ENCODE measurements at places on chromosomes 6 and 20. TPM values are rescaled to one million over a fixed set of nuclear protein-coding genes. Genes with fewer than 3 reads are reported as not detected.

GRCh38 chr6:43938178-43939105, 168.4 kb downstream of the VEGFA start:
- no peak for DNase-seq

- DNase-seq: no peak
Measured at GRCh38 chr6:37085198-37085597, 79.7 kb downstream of the FGD2 start.

THBD gene
- 5.1 TPM for total RNA-seq

PCSK2 gene
- 0.27 TPM for total RNA-seq

- DNase-seq: no peak
Measured at GRCh38 chr6:119267126-119267905, 82.2 kb downstream of the MAN1A1 start.

ADGRG6 gene
- total RNA-seq: 12.1 TPM

GRCh38 chr20:8127553-8128255, 4.4 kb upstream of the PLCB1 start:
- no peak for DNase-seq

GRCh38 chr6:144265390-144265789, 19.7 kb upstream of the UTRN start:
- peak; percentile 50 for DNase-seq

FOXF2 gene
- total RNA-seq: 0.22 TPM

HUS1B gene
- 0.18 TPM for total RNA-seq

- DNase-seq: peak; percentile 40
Measured at GRCh38 chr20:48142516-48142773, 357.2 kb upstream of the SULF2 start.

SYNGAP1 gene
- total RNA-seq: 4.5 TPM

DNA sequence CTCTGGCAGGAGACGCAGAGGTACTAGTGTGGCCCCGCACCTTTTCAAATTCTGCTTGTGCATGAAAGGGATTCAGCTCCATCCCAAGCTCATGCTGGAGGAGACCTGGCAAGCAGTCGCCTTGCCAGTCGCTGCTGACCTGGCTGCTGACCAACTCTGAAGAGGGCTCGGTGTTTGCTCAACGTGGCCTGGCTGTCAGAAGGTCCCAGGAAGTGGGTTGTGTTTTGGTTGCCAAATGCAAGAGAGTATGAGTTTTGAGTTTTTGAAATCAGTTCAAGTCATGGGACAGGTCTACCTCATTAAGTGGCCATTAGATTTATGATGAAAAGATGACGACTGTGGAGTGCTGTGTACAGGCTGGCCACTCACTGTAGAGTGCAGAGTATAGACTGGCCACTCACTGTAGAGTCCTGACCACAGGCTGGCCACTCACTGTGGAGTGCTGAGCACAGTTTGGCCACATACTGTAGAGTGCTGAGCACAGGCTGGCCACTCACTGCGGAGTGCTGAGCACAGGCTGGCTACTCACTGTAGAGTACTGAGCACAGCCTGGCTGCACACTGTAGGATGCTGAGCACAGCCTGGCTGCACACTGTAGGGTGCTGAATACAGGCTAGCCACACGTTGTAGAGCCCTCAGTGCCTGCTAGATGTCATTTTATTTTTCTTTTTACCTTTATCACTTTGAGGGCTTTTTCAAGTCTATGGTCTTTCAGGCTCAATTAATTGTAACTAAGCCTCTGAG, 193.9 kb downstream of the ZNF217 start:
- DNase-seq: no peak

DNA sequence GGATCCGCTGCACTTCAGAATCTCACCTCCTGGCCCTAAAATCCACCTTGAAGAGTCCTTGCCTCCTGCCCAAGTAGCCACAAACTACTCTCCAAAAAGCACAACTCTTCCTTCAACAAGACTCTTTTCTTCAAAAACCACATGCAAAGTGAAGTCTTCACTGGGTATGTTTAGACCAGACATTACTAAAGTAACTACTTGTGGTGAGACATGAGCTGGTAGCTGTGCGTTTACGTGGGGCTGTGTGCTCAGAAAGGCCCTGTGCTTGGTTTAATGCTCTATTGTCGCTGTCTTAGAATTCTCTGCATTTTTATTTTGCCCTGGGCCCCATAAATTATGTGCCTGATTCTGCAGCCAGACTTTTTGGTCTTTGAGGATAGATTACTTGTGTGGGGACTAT, 104.4 kb upstream of the HDAC2 start:
- no peak for DNase-seq

DNA sequence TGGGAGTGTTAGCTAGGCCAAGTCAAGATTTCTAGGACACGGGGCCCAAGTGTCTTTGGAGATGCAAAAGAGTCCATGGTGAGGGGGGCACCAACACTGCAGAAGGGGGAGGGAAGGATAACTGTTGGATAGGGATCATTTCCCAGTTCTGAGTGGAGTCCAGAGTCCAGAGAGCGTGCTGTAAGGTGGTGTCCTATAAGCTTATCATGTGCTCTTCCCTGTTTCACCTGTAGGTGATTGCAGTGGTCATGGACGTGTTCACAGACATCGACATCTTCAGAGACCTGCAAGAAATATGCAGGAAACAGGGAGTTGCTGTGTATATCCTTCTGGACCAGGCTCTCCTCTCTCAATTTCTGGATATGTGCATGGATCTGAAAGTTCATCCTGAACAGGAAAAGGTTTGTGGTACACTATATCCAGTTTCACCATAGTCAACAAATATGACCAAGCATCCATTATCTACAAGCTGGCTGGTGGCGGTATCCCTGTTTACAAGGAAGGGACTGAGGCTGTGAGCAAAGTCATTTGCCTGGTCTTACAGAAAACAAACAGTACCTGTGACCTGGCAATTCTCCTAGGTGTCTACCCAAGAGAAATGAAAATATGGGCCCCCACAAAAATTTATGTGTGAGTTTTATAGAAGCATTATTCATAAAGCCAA, 15.6 kb downstream of the FAM83D start:
- no peak for DNase-seq

DNA sequence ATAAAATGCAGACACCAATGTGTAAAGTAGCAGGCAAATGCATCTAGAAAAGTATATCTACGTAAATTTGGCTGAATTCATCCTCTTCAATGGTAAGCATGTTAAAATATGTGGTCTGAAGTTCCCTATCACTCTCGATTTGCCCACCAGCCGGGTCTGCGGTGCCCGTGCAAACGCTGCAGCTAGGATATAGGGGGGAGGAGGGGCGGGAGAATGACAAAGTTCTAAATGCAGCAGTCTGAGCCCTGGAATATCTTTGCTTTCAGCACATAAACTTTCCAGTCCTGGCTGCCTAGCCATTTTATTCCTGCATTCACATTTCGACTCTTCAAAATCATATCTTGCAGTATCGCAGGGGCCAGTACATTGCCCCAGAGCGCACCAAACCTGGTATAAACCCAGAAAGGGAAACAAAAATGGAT, 708 bp downstream of the NRN1 start:
- DNase-seq: no peak

VSX1 gene
- not detected for total RNA-seq

LY6G5B gene
- total RNA-seq: 4.9 TPM

ZNF343 gene
- 11.2 TPM for total RNA-seq

- no peak for DNase-seq
Measured at GRCh38 chr20:62770916-62771315, 25.4 kb upstream of the MRGBP start.

- DNase-seq: peak; percentile 43
Measured at GRCh38 chr6:39599973-39600372, 125.2 kb downstream of the KIF6 start.

DNA sequence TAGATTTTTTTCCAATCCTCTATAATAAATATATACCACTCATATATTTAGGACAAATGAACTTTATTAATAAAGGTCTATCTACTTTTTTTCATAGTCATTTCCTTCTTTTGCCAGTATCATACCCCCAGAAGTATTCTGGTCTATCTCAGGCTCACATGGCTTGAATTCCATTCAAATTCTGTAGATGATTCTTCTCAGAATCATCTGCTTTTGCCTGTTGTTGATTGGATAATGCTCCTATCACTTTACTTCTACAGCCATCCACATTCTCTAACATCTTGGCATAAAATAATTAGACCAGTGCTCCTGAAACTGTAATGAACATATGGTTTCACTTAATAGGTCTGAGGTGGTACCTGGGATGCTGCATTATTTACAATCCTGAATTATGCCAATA, 121.2 kb downstream of the GFRAL start:
- no peak for DNase-seq

MUC22 gene
- not detected for total RNA-seq

TMC2 gene
- total RNA-seq: not detected

DNA sequence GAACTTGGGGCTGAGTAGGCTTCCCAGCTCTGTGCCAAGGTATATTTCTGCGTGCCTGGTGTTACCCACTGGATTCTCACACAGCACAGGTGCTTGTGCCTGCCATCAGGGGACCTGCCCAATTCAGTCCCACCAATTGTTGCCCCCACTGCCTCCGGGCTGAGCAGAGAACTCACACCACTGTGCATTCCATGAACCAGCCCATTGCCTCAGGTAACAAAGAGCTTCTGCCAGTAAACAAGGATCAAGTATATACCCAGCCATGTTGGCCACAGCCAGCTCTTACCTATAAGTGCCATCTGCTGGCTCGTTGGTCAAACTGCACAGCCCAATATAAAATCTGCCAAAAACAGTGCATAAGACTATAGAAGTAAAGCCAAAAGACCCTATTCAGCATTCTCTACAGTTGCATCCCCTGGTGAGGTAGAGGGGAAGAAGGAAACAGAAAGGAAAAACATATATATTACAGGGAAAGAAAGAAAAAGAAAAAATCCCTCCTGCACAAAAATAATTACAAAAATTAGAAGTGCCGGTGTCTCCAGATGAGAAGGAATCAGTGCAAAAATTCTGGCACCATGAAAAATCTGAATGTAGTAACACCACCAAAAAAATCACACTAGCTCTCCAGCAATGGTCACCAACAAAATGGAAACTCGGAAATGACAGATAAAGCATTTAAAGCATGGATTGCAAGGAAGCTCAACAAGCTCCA, 241.4 kb downstream of the IBTK start:
- no peak for DNase-seq

- DNase-seq: no peak
Measured at GRCh38 chr6:163554663-163555062, 140.1 kb downstream of the QKI start.

C4A gene
- 13.0 TPM for total RNA-seq

OOEP gene
- not detected for total RNA-seq

GRCh38 chr6:150732765-150733539, 132.6 kb upstream of the MTHFD1L start:
- no peak for DNase-seq

GRCh38 chr6:157760589-157761330, 62.3 kb upstream of the SNX9 start:
- DNase-seq: no peak

DNA sequence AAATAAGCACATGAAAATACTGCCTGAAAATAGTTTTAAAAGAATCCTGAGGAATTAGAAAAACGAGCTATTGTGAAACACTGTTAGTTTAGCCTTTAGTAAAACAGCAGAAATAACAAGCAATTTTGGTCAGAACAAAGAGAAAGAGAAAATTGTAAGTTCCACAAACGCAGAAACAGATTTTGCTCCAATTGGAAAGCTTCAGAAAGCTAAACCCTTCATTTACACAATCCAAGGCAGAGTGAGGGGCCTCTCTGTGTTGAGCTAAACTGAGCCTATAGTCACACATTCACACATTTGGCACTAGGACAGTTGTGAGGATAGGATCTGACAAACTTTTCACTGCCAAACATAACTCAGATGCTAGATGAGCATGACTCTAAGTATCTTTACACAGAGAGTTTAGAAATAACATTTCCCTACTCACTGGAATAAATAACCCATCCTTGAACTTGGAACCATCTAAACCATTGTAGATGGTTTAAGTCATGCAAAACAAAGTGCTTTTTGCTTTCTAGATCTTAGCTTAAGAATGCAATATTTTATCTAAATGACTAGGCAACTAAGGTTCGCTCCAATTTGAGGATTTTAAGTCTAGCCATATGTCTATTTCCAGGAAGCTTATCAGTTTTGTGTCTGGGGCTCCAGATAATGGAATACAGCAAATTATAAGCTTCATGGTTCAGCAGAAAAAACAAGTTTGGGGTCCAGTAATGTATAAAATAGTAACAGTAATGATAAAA, 122.6 kb downstream of the SGK1 start:
- DNase-seq: peak; percentile 87

DNA sequence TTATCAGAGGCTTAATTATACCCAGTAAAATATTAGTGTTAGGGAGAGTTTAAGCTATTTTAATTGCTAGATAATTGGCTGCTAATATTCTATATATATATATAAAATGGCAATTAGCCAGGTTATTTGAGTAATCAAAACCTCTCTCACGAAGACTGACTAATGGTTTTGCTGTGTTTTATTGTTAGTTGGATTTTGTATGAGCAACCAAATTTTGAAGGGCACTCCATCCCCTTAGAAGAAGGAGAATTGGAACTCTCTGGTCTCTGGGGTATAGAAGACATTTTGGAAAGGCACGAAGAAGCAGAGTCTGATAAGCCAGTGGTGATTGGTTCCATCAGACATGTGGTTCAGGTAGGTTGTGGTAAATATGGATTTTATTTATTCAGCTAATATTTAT, 102.2 kb downstream of the RTN4IP1 start:
- no peak for DNase-seq

- DNase-seq: no peak
Measured at GRCh38 chr20:59482351-59483187, 121.8 kb upstream of the PHACTR3 start.

- peak; percentile 97 for DNase-seq
Measured at GRCh38 chr6:52512199-52512598, 64.7 kb downstream of the TRAM2 start.

- no peak for DNase-seq
Measured at GRCh38 chr6:38801305-38801704, 86.2 kb downstream of the DNAH8 start.

GRCh38 chr20:6026051-6026450, 27.8 kb downstream of the LRRN4 start:
- DNase-seq: no peak

DNA sequence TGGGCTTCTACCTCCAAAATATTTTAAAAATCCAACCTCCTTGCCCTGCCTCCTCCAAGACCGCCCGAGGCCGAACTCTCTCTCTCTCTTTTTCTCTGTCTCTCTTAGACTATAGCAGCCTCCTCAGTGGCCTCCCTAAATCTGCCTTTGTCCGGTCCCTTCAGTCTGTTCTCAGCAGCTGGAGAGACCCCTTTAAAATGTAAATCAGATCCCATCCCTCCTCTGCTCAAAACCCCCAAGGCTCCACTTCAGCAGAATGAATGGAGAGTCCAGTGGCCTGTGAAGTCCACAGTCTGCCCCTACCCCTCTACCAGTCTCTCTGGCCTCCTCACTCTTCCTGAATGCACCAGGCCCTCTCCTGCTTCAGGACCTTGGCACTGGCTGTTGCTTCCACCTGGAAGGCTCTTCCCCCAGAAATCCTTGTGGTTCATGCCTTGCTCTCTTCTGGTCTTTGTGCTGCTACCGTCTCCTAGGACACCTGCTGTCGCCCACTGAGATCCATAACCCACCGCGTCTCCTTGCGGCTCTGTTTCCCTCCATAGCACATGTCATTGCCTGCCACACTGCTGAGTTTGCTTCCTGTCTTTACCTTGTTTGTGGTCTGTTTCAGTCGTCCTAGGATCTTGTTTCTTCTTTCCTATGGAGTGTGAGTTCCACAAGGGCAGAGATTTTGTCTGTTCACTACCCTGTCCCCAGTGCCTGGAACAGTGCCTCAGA, 6.0 kb downstream of the MLN start:
- DNase-seq: no peak

SRMS gene
- not detected for total RNA-seq
